ENCODE measurements at places on chromosomes 16 and 17.
A peak's percentile ranks its signal among the peaks of the same experiment; 100 is the strongest.

GRCh38 chr16:29700253-29700987, 21.4 kb downstream of the QPRT start:
- DNase-seq = peak; percentile 96

DNA sequence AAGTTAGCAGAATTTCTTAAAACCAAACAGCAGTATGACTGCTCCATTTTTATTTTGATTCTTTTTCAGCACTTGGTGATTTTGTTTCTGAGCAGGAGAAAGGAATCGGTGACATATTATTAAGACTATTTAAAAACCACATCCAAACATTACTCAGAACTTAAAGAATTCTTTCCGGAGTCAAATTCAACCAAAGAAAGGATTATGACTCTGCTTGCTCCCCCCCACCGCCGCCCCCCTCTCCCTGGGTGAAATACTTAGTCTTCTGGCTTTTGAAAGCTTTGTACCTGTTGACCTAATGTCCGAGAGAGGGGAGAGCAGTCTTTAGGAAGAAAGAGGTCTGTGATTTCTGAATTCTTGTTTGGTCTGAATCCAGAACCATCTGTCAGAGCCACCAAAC, 17.9 kb upstream of the COL1A1 start:
- no peak for DNase-seq

GRCh38 chr16:86595983-86596605, 17.7 kb downstream of the FOXL1 start:
- DNase-seq = no peak

DNA sequence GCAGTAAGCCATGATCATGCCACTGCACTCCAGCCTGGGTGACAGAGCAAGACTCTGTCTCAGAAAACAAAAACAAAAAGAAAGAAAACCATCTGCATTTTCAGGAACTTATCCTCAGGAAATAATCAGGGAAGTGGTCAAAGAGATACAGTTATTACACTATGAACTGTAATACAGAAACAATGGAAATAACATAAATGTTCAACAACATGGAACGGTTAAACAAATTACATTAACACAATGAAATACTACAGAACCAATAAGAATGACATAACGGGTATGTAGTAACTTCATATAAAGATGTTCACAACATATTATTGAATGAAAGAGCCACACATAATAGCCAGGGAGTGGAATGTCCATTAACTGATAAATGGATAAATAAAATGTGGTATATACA, 6.7 kb downstream of the BBS2 start:
- no peak for DNase-seq

- no peak for DNase-seq
Observed at GRCh38 chr17:64232466-64233262, 30.4 kb downstream of the TEX2 start.

DNA sequence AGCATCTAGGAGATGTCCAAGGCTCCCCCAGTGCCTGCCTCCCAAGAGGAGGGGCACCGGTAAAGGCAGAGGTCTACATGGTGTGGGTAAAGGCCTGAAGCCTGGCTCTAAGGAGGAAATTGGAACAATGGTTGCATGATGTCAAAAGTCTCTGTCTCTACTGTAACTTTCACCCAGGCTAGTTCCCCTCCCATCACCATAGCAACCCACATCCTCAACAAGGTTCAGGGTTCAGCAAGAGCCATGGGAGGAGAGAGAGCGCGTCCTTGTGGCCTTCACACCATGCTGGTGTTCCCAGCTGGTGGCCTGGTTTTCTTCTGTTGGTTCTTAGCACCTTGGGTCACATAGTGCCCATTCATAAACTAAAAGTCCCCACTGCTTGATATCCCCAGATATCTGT, 196.7 kb upstream of the CDH5 start:
- no peak for DNase-seq

GRCh38 chr16:5054876-5055865, 10.6 kb downstream of the C16orf89 start:
- no peak for DNase-seq

- no peak for DNase-seq
Observed at GRCh38 chr16:10141671-10142070, 40.6 kb downstream of the GRIN2A start.

- DNase-seq = no peak
Observed at GRCh38 chr16:53910990-53911389, 207.0 kb downstream of the FTO start.

DNA sequence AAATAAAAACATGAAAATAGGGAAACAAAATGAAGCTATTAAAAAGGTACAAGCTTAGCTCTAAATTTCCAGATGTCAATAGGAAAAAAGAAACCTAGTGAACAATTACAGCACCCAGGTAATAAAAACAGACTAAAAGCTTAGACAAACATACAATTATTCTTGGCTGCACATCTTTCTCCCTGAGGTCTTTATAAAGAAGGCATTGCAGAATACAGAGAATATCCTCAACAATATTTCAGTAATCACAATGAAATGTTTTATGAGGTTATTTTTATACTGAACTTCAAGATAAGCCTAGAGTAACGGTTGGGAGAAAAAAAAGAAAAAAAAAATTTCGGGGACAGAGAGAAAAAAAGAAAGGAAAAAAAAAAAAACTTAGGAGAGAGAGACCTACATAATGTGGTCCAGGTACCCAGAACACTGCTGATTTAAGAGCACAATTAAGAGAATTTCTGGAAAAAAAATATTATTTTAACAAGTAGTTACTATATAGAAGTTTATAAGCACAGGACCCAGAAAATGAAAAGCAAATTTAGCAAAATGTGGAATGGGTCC, 26.5 kb downstream of the KANSL1 start:
- no peak for DNase-seq

DNA sequence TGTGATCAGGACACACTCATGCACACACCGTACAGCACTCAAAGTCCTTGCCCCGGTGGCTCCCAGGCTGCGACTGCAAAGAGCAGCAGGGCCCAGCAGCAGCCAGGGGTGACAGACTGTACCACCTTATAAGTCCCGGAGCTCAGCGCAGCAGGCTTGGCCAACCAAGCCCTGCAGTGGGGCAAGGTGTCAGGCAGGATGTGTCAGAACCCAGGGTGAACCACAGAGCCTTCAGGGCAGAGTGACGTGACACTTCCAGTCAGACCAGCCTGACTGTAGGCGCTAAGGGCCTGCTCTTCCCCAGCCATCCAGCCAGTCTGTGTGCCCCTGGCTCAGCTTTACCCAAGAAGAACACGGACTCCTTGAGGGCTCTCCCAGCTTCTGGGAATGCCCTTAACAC, 204.1 kb downstream of the COPRS start:
- no peak for DNase-seq

- no peak for DNase-seq
Observed at GRCh38 chr17:35541434-35541833, 4.0 kb upstream of the SLFN12L start.

- DNase-seq = no peak
Observed at GRCh38 chr16:11232852-11233726, 22.9 kb downstream of the SOCS1 start.

GRCh38 chr17:42682722-42683403, 532 bp downstream of the CNTNAP1 start:
- DNase-seq = peak; percentile 46

GRCh38 chr17:48255759-48256158, 148.2 kb downstream of the SNX11 start:
- no peak for DNase-seq
